Central memory CD8-positive, alpha-beta T cell (primary cell): ENCODE measurements at places on chromosomes 16 and 17.

- no peaks in the 10 kb centered on the region for H3K27me3 ChIP-seq
- H3K4me3 ChIP-seq: no peak overlapping the region
- no peaks in the 10 kb centered on the region for H3K4me1 ChIP-seq
- no peak overlapping the region for H3K27ac ChIP-seq
- no peak for DNase-seq
Measured at GRCh38 chr17:59765038-59765437, 57.6 kb downstream of the VMP1 start.

GRCh38 chr17:28612936-28613872 is 781 bp downstream of the RSKR start:
- H3K27me3 ChIP-seq: no peaks in the 10 kb centered on the region
- H3K4me3 ChIP-seq: no peak overlapping the region
- no peaks in the 10 kb centered on the region for H3K4me1 ChIP-seq
- no peak for DNase-seq
- no peak overlapping the region for H3K27ac ChIP-seq

DNA sequence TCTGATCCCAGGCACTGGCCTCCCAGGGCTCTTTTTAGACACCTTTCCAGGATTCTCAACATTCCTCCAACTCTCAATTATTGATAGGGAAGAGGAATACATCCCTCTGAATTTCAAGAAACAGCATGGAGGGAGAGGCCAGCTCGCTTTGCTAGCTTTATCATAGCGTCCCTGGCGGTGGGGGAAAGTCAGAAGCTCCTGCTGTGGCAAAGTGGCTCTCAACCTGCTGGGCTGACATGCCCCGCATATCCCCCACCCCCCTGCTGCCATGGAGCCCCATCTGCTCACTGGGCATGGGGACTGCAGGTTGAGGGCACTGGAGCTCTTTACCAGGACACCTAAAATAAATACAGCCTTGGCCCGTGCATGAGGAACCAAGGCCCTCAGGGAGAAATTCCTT is 140.3 kb downstream of the SLC39A11 start:
- no peak for DNase-seq
- peaks cover 2% of the 10 kb centered on the region for H3K36me3 ChIP-seq
- no peak overlapping the region for H3K27ac ChIP-seq
- H3K4me1 ChIP-seq: peaks cover 11% of the 10 kb centered on the region
- H3K27me3 ChIP-seq: no peaks in the 10 kb centered on the region
- no peak overlapping the region for H3K4me3 ChIP-seq

DNA sequence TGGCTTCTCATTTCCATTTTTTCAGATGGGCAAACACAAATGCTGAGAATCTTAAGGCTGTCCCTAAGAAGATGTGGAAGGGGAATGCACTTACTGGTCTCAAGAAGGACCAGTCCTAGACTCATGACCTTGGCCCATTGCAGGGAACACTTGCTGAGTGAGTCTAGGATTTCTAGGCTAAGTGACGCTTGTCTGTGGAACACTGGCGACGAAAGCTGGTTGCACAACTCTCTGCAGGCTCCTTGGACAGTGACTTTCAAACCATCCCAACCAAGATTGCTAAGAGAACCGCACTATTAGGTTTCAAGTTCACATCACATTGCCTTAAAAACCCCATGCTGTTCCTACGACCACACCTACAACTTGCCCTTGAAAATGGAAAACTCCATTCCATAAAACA is 174.1 kb downstream of the AXIN2 start:
- H3K27ac ChIP-seq: no peak overlapping the region
- peaks cover 66% of the 10 kb centered on the region for H3K27me3 ChIP-seq
- H3K4me1 ChIP-seq: no peaks in the 10 kb centered on the region
- no peak overlapping the region for H3K4me3 ChIP-seq

GRCh38 chr17:8029121-8029520 is 9.7 kb upstream of the ALOX15B start:
- no peaks in the 10 kb centered on the region for H3K36me3 ChIP-seq
- H3K4me3 ChIP-seq: no peak overlapping the region

DNA sequence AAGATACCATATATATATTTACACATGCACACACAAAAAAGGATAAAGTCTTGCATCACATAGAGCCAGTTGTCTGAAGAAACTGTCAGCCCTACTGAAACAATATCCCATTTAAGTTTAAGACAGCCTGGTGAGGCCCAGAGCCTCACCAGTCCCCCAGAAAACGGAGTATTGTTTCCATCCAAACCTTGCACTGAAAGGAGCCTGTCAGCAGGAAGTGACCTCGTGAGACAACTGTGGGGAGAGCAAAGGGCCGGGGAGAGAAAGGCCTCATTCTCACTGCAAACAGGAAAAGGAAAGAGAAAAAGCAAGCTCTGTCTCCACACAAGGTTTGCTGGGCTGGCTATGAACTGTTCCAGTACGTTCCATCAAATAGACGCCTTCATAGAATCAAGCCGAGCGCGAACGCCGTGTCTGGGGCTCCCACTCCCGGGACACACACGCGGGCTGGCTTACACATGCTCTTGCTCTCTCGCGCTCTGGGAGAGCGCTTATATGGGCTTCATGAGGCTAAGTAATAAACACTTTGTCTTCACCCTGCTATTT is 44.4 kb upstream of the ZFHX3 start:
- H3K27me3 ChIP-seq: no peaks in the 10 kb centered on the region
- H3K27ac ChIP-seq: no peak overlapping the region
- no peak for DNase-seq

GRCh38 chr17:29401258-29401657 is 11.1 kb downstream of the TAOK1 start:
- peaks cover 39% of the 10 kb centered on the region for H3K36me3 ChIP-seq
- peak overlapping the region; percentile 62 for H3K27ac ChIP-seq
- peaks cover 40% of the 10 kb centered on the region for H3K4me1 ChIP-seq
- H3K27me3 ChIP-seq: no peaks in the 10 kb centered on the region
- no peak overlapping the region for H3K4me3 ChIP-seq
